ENCODE measurements at places on chromosomes 1 and 21. TPM values are rescaled to one million over a fixed set of nuclear protein-coding genes. Genes with fewer than 3 reads are reported as not detected.

- H3K27me3 ChIP-seq = no peaks in the 10 kb centered on the region
- no peak for DNase-seq
- H3K4me3 ChIP-seq = no peak overlapping the region
- no peaks in the 10 kb centered on the region for H3K36me3 ChIP-seq
- no peaks in the 10 kb centered on the region for H3K4me1 ChIP-seq
Measured at GRCh38 chr21:35508139-35508888, 459.2 kb upstream of the RUNX1 start.

DNA sequence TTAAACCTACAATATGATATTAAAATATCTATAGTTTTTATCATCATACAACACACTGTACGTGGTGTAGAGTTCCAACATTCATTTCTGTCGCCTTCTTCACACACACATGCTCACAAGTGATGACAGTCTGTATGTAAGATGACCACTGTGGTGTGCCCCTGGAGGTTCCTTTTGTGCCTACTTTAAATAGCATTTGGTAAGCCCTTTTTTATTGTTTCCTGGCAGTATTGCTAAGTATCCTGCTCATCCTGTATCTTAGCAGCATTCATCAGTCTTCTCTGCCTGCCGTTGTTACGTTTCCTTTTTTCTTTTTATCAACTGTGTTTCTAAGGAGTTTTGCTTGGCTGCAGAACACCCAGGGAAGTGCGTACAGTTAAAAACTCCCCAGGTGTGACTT lies 231.4 kb downstream of the CHRM3 start:
- no peaks in the 10 kb centered on the region for H3K36me3 ChIP-seq
- DNase-seq = no peak
- no peaks in the 10 kb centered on the region for H3K4me1 ChIP-seq
- H3K27me3 ChIP-seq = no peaks in the 10 kb centered on the region
- no peak overlapping the region for H3K27ac ChIP-seq

- H3K36me3 ChIP-seq = no peaks in the 10 kb centered on the region
- H3K4me3 ChIP-seq = no peak overlapping the region
- no peak for DNase-seq
- H3K27ac ChIP-seq = no peak overlapping the region
- 0 out of 2 replicates have a peak, but pooled peaks cover 4% of the 10 kb centered on the region for H3K4me1 ChIP-seq
- no peaks in the 10 kb centered on the region for H3K27me3 ChIP-seq
Measured at GRCh38 chr1:1124786-1125642, 9.1 kb upstream of the C1orf159 start.

DNA sequence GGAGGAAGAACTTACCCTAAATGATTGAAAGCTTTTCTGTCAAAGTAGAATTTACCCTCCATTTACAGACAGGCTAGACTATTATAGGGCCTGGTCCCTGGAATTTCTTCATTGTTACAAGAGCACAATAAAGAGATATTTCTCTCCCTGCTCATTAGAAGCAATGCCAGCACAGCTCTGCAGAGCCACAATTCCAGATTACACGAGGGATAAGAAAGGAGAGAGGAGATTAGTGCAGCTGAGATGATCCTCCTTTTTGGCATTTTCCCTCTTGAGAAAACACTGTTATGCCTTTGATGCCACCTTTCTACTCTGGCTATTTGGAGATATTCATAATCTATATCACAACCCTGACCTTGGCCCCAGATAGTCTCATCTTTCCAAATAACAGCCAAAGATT lies 1119.5 kb upstream of the TMPRSS15 start:
- no peak for DNase-seq
- H3K27me3 ChIP-seq = no peaks in the 10 kb centered on the region
- no peak overlapping the region for H3K27ac ChIP-seq
- no peak overlapping the region for H3K4me3 ChIP-seq
- no peaks in the 10 kb centered on the region for H3K4me1 ChIP-seq
- H3K36me3 ChIP-seq = no peaks in the 10 kb centered on the region

DNA sequence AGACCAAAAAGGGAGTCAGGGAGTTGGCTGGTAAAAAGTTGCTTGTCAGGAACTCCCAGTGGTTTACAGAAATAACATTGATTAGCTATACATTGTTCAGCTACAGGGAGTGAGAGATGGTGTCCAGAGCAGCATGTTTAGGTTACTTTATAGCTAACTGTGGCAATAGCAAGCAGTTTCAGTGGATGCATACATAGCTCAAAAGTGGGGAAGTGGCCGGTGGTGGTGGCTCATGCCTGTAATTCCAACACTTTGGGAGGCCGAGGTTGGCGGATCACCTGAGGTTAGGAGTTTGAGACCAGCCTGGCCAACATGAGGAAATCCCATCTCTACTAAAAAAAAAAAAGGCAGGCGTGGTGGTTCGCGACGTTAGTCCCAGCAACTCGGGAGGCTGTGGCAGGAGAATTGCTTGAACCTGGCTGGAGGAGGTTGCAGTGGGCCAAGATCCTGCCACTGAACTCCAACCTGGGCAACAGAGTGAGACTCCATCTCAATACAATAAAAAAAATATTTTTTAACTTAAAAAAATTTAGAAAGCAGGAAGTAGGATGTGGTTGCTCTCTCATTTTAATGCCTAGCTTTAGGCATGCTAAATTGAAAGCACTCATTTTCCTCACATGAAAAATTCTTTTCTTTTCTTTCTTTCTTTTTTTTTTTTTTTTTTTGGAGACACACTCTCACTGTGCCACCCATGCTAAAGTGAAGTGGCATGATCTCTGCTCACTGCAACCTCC lies 109.7 kb downstream of the PPIAL4G start:
- no peak overlapping the region for H3K27ac ChIP-seq
- H3K4me3 ChIP-seq = no peak overlapping the region
- H3K4me1 ChIP-seq = no peaks in the 10 kb centered on the region

GRCh38 chr1:25485536-25486411 lies 55.1 kb downstream of the MACO1 start:
- H3K4me3 ChIP-seq = no peak overlapping the region
- H3K27ac ChIP-seq = no peak overlapping the region
- peaks cover 6% of the 10 kb centered on the region for H3K36me3 ChIP-seq
- no peaks in the 10 kb centered on the region for H3K27me3 ChIP-seq
- DNase-seq = no peak

The GPA33 gene
- 0.21 TPM for polyA plus RNA-seq

The LRRC53 gene
- polyA plus RNA-seq = not detected
